Stimulated activated CD4-positive, alpha-beta T cell treated with anti-CD3 and anti-CD28 coated beads, Interleukin-4, amount 100 ng/mL, for 4 hours (primary cell): ENCODE measurements at places on chromosomes 13 and 19.

DNA sequence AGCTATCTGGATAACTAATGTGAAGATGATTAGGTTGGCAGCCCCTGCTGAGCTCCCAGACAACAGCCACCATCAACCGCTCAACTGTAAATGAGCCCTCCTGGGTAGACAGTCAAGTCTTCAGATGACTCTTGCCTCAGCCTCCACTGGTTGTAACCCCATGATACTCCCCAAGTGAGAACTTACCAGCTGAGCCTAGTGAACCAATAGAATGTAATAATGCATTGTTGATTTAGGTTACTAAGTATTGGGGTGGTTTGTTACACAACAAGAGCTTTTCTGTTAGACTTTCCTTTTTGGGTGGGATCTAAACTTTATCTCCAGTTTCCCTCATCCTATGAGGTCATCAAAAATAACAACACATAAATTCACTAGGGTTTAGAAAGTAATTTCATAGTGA lies 69.4 kb downstream of the CYSLTR2 start:
- no peak for DNase-seq

GRCh38 chr13:44117351-44117750 lies 237.6 kb downstream of the LACC1 start:
- DNase-seq = no peak

DNA sequence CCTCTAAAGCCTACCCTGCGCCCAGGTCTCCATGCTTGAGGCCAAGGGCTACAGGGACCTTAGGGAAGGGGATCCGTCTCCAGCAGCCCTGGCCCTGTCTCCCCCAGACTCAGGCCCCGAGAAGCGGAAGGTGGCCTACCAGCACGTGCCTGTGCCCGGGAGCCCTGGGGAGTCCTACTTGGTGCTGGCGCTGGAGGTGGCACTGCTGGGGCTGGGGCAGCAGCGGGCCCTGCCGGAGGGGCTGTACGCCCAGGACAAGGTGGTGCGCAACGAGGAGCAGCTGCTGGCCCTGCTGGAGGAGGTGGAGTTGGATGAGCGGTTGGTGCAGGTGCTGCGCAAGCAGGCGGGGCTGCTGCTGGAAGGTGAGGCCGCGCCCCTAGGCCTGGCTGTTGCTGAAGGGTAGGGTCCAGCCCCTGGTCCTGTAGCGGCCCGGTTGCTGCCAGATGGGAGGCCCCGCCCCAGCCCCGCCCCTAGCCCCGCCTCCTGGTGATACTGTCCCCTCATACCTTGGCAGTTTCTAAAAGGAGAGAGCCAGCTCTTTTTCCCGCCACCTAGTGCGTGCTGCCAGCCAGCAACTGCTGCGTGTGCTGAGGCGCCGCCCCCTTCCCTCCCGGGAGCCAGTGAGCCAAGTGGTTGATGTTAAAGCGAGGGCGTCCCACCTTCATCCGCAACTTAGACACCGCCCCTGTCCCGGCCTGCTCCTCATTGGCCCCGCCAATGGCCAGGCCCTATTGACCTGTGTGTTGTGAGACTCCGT lies 22.6 kb downstream of the ZSWIM4 start:
- peak; percentile 22 for DNase-seq

DNA sequence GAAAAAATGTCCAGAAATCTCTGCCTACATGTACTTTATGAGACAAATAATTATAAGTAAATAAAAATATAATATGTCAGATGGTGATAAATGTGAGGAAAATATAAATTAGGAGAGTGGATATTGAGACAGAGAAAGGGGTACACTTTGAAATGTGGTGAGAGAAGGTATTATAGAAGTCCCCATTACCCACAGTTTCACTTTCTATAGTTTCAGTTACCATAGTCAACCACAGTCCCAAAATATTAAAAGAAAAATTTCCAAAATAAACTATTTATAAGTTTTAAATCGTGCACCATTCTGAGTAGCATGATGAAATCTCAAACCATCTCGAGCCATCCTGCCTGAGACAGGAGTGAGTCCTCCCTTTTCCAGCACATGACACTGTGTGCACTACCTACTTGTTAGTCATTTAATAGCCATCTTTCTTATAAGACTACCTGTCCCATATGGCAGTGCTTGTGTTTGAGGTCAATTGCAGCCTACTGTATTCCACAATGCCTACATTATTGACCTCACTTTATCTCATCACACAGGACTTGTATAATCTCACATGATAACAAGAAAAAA lies 653.7 kb downstream of the DACH1 start:
- no peak for DNase-seq

DNA sequence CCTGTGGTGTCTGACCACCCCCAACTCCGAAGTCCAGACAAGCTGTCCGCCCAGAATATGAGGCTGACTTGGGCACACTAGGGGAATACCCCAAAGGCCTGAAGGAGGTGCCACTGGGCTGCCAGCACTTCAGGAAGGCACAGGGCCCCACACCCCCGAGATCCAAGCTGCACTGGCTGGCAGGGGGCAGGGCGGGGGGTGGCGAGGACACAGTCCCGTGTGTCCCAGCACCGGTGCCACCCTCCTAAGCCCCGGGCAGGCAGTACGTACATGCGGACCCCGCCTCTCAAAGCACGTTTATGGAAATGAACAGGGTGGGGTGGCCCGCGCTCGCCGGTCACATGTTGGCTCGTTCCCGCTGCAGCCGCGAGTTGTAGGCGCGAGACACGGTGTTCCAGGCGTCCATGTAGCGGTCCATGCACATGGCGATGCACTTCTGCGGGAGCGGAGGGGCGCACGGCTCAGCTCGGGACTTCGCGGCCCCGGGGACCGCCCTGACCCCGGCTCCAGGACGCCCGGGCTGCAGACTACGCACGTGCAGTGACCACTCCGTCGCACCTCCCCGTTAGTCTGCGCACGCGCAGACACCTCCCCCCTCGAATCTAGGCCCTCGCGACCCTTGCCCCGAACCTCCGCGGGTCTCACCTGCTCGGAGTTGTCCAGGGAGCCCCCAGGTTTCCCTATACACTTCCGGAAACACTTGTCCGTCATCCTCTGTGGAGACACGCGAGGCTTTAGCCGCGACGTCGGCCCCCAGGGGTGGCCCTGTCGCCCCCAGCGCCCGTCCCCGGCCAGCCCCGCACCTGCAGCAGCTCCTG lies 566 bp downstream of the TIMM13 start:
- DNase-seq = peak; percentile 55

- DNase-seq = no peak
These were observed 1.3 kb downstream of the IL11 start for GRCh38 chr19:55368701-55369563.

- DNase-seq = no peak
These were observed 164.6 kb downstream of the KLF5 start for GRCh38 chr13:73223372-73223781.

- DNase-seq = no peak
These were observed 194.2 kb downstream of the RGCC start for GRCh38 chr13:41651413-41652058.

- no peak for DNase-seq
These were observed 5.9 kb downstream of the CLPTM1 start for GRCh38 chr19:44960906-44961728.

DNA sequence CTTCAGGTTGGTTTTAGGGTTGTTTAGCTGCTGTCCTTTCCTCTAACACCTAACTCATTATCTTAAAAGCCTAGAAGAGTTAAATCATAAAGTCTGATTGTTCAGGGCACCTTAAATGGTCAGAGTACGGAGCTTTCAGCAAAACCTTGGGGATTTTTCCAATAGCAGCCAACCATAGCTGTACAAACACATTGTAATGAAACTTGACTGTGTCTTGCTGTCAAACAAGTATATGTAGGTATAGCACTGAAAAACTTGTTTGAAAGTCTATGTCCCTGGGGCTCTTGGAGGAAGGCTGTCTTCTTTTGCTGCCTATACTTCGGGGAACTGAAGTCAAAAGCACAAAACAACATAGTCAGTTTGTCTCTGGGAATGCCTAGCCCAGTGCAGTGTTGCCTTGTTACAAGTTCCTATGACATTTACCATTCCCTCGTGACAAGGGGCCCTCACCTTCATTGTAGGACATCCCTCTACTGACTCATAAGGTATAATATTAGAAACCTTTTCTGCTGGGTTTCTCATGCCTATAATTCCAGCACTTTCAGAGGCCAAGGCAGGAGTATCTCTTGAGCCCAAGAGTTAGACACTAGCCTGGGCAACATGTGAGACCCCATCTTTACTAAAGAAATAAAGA lies 474.5 kb upstream of the NBEA start:
- DNase-seq = no peak

GRCh38 chr19:58476498-58477015 lies 405 bp downstream of the ZNF446 start:
- DNase-seq = no peak

- DNase-seq = no peak
These were observed 128.9 kb upstream of the KLHL1 start for GRCh38 chr13:70237131-70237530.

DNA sequence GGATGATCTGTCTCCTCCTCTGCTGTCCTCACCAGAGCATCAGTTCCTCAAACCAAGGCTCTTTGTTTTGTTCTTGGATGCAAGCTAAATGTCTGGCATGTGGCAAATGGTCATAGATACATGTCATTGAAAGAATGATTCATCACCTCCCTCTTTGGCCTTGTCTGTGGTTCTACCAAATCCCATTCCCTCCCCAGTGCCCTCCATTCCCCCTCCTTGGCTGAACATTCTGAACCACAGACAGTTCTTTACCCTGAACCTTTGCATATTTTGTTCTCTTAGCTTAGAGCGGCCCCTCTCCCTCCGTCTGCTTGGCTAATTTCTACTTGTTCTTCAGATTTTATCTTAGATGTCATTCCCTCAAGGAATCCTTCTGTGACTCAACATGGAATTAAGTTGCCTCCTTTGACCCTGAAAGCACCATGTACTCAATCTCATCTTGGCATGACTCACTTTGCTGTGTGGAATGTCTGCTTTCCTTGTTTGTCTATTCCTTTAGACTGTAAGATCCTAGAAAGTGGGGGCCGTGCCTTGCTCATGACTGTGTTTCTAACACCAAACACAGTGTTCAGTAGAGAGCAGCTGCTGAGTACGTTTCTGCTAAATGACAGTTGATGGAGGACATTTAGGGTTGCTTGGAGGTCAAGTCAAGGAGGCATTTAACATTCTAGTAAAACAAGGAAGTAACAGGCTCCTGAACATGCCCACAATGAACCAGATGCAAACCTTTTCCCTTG lies 8.1 kb downstream of the ALOX5AP start:
- DNase-seq = no peak

GRCh38 chr13:97798171-97798821 lies 155.2 kb upstream of the IPO5 start:
- DNase-seq = no peak

GRCh38 chr13:96539791-96540190 lies 449.9 kb downstream of the HS6ST3 start:
- no peak for DNase-seq

GRCh38 chr19:6963244-6963852 lies 57.9 kb downstream of the MBD3L2B start:
- no peak for DNase-seq

- no peak for DNase-seq
These were observed 92.4 kb downstream of the DCT start for GRCh38 chr13:94387047-94387446.

DNA sequence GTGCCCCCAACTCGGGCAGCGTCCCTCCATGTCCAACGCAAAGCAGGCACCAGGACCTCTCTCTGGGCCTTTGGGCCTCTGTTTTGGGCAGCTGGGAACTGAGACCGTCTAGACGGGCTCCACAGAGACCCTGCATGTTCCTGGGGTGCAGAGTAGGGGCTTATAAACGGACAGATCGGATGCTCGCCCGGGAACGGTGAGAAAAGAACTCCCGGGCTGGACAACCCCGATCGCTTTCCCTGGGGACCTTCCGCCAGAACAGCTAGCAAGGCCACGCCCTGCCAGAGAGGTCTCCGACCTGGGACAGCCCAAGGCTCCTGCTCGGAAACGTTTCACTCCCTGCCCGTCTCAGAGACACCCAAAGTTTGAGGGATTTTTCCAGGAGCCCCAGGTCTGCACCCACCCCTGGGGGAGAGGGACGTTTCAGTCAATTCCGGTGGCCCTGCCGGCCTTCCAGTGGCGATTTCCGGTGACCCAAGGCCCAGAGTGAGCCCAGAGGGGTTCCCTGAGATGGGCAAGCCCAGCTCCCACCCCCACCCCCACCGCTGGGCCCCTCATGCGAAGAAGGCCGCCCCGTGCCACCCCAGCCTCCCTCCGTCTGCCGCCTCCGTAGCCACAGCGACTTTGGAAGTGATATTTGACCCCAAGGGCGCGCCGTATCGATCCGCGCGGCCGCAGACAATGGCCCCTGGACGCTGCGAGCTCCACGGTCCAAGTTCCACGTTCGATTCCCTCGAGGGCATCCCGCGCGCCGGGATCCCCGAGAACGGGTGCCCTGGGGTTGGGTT lies 1.7 kb downstream of the NR2F6 start:
- no peak for DNase-seq

- no peak for DNase-seq
These were observed 440.1 kb upstream of the NBEA start for GRCh38 chr13:34502011-34502410.

- DNase-seq = peak; percentile 37
These were observed 7.8 kb upstream of the SERTAD1 start for GRCh38 chr19:40433391-40434216.

DNA sequence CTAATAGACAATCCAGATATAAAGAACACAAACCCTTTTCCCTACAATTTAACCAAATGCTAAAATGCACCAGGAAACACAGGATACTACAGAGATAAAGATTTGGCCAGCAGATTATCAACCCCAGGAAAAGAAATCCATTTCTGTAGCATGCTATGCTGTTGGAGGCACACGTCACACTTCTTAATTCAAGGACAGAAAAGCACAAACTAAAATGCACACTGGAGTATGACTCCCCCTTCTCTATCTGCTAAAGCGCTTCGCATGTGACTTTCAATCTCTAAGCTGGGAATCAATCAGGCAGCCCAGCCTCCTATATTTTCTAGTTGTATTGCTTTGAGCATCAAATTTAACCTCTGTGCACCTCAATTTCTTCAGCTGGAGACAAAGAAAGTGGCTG lies 22.2 kb downstream of the ABCC4 start:
- no peak for DNase-seq

- no peak for DNase-seq
These were observed 3.7 kb upstream of the AKAP8L start for GRCh38 chr19:15422296-15423075.

GRCh38 chr13:110877737-110878258 lies 37.1 kb downstream of the ANKRD10 start:
- DNase-seq = no peak

DNA sequence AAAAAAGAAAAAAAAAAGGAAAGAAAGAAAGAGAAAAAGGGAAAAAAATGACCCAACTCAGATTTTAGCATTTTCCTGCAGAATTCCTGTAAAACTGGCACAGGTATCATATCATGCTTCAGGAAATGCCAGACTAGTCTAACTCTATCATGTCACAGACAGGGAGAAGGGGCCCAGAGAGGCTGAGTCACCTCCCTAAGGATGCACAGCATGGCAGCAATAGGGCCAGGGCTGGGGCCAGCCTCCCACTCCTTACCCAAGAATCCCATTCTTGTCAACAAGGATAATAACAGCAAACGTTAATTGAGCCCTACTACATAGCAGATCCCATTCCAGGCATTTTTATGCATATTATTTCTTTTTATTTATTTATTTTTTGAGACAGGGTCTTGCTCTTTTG lies 8.5 kb downstream of the GPR4 start:
- DNase-seq = no peak
